Upper lobe of left lung (tissue), 6 donors: ENCODE measurements at places on chromosomes 5 and 9. TPM values are rescaled to one million over a fixed set of nuclear protein-coding genes. Genes with fewer than 3 reads are reported as not detected.

- H3K4me3 ChIP-seq: no peak overlapping the region
- H3K27me3 ChIP-seq: no peaks in the 10 kb centered on the region
- DNase-seq: no peak
- H3K27ac ChIP-seq: no peak overlapping the region
- H3K36me3 ChIP-seq: no peaks in the 10 kb centered on the region
Measured at GRCh38 chr5:147855774-147856069, 22.8 kb upstream of the SCGB3A2 start.

DNA sequence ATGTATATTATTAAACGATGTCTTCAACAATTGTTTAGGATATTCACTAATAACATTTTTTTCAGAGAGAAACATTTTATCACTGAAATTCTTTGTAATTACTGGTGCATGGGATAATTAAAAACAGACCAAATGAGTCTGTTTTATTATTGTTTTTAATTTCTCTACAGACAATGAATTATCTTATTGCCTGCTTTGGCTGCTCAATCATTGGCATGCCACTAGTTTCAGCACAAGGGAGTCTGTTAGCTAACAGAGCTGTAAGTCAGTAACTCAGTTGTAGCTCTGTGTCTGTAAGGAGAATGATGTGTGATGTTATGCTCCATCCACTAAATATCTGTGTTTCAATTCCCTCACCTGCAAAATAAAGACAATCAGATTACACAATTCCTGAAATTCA, 443.9 kb downstream of the PRR16 start:
- DNase-seq: no peak
- no peak overlapping the region for H3K27ac ChIP-seq
- H3K4me1 ChIP-seq: no peaks in the 10 kb centered on the region
- no peaks in the 10 kb centered on the region for H3K27me3 ChIP-seq
- H3K36me3 ChIP-seq: no peaks in the 10 kb centered on the region

- H3K4me3 ChIP-seq: no peak overlapping the region
- DNase-seq: no peak
- no peak overlapping the region for H3K27ac ChIP-seq
- peaks cover 7% of the 10 kb centered on the region for H3K4me1 ChIP-seq
- no peaks in the 10 kb centered on the region for H3K36me3 ChIP-seq
Measured at GRCh38 chr9:6711403-6711802, 46.4 kb upstream of the KDM4C start.

AQP7 gene
- 23.0 TPM for total RNA-seq

DNA sequence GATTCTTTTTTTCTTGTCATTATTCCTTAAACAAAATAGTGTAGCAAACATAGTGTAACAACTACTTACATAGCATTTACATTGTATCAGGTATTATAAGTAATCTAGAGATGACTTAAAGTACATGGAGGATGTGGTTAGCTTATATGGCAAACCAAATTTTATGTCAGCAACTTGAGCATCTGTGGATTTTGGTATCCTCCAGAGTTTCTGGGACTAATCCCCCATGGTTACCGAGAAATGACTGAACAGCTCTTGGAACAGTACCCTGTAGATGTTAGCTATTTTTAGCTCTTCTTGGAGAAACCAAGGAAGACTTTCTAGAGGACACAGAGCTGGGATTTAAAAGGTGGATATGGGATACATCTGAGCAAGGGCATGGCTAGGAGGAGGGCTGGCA, 157.6 kb upstream of the KLF4 start:
- no peak for DNase-seq
- H3K27me3 ChIP-seq: no peaks in the 10 kb centered on the region
- peaks cover 7% of the 10 kb centered on the region for H3K4me1 ChIP-seq
